Effector memory CD8-positive, alpha-beta T cell (primary cell): ENCODE measurements at places on chromosomes 5 and 9.

DNA sequence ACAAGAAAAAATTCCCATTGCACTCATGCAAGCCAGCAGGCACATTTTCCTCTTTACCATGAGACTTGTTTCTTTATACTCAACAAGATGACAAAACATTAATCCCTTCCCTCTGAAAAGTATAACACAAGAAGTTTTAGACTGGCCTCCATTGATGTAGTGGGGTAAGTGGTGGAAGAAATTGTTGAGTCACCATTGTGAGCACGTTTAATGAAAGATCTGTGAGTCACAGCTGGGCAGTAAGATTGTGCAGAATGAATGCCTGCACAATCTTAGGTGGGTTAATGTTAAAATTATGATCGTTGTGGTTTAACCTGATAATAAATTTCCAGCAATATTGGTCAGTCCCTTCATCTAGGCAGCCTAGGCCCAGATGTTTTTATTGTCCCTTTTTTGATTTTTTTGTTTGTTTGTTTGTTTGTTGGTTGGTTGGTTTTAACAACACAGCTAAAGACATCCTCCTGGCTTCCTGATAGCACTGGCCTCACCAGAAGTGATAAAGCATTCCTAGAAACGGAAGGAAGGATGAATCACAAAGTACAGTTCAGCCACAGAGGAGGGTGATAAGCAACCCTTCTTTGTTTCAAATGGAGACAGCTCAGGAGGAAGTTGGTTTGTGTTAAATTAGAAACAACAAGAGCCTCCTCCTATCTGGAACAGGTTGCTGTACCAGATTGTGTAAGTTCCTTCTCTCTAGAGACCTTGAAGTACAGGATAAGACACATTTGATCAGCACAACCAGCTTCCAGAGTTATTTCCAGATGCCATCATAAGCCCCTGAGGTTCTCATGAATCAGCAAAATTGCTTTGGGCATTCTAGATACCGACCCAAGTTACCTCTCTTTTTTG lies 40.3 kb downstream of the SLC24A2 start:
- DNase-seq = no peak

- peak; percentile 59 for DNase-seq
These were observed 48.0 kb upstream of the CAST start for GRCh38 chr5:96614110-96614691.

DNA sequence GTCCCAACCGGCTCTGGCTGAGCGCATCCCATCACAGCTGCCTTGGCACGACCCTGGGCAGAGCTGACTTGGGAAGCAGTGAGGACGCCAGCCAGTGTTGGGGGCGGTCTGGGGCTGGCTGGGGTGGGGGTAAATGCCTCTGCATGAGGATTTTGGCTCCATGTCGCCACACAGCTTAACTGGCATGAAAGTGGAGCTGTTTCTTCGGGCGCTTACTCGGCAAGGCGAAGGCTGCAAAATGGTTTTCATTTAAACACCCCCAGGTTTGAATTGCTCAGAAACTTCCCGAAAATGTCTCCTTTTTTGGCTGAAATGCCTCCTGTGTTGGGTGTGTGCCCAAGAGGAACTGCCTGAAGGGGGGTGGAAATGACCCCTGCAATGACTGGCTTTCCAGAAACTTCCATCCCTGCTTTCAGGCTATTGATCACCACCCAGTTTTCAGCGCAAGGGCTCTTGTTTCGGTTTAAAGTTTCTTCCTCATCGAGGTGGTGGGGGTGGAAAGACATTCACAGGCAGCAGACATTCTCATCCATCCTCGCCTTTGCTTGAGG lies 38.3 kb downstream of the PTGES start:
- DNase-seq = no peak

DNA sequence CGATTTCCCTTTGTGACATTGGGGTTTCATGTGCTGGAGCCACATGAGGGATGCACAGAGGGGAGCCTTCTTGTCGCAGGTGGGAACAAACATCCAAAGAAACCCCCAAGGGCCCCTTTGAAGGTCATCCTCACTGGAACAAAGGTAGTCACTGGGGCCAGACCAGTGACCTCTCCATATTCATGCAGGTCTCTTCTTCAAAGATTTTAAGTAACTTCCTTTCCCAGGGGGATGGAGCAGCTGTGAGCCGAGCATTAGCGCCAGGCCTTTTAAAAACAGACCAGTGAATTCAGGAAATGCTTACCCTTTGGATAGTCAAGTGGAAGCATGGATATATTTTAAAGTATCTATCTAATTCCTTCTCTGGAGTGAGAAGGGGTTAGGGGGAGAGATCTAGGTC lies 33.0 kb downstream of the DAPK1 start:
- DNase-seq = no peak

DNA sequence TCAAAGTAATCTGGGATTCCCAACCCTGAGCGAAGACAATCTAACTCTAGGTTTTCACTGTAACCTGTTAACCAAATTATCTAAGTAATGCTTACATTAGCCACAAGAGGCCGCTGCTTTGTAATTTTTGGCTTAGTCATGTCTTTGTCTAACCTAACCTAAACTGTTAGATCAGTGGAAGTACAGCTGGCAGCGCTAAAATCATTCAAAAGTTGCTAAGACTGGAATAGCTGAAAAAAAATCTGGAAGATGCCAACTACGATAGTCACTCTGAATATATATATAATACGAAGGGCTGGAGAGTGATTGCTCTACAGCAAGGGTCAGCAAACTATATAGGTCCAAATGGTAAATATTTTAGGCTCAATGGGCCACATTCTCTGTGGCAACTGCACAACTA lies 60.2 kb downstream of the FBXO38 start:
- DNase-seq = peak; percentile 55

- DNase-seq = no peak
These were observed 791.9 kb upstream of the CDH6 start for GRCh38 chr5:30401479-30402058.

DNA sequence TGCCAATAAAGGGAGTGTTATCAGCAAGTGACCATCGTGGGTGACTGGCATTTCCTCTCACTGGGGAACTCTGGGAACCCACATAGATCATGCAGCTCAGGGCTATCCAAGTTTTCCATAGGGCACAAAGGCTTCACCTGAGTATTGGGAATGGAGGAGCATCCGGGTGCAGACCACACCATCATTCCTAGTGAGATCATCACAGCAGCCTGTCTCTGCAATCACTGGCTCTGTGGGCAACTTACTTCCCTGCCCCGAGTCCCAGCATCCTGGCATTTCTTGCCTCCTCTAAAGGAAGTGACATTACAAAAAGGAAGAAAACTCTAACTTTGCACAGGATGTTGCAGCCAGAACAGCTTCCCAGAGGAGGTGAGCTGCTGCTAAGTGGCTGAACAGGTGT lies 80.6 kb upstream of the SHB start:
- DNase-seq = no peak

DNA sequence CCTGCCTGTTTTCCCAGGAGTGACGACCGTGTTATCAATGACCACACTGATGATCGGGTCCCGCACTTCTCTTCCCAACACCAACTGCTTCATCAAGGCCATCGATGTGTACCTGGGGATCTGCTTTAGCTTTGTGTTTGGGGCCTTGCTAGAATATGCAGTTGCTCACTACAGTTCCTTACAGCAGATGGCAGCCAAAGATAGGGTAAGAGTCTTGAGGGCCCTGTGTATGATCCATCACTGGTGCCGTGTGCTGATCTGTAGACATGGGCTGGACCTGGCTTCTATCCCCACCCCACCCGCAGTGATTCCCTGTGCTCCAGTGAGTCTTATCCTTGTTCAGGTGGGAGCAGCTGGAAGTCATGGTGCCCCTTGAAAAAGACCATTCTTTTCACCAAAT lies 26.0 kb downstream of the GABRP start:
- no peak for DNase-seq

GRCh38 chr9:12790883-12791282 lies 16.1 kb downstream of the LURAP1L start:
- no peak for DNase-seq
